ENCODE measurements at places on chromosomes 5 and 9. TPM values are rescaled to one million over a fixed set of nuclear protein-coding genes. Genes with fewer than 3 reads are reported as not detected.

DNA sequence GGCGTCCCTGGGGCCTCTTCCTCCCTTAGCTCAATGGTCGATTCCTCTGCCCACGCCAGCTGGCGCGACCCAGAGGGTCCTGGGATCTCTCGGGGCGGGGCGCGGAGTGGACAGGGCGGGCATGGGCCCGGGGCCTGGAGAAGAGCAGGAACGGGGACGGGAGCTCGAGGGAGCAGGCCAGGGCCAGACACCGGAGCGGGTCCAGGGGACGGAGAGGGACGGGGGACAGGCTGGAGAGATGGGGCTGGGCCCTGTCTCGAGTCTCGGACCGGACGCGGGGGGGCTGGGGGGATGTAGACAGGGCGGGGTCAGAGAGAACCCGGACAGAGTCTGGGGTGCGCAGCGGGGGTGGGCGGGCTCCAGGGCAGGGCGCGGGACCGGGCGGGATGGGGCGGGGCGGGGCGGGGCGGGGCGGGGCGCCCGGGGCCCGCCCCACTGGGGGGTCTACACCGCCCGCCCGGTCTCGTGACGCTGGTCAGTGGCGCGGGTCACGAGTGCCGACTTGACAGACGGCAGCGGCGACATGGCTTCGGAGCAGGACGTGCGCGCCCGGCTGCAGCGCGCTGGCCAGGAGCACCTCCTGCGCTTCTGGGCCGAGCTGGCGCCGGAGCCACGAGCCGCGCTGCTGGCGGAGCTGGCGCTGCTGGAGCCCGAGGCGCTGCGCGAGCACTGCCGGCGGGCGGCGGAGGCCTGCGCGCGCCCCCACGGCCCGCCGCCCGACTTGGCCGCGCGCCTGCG is at the start of gene UAP1L1:
Gene UAP1L1 (plus strand): TSS at position 508 of the 738 bp plus-strand sequence. CDS start 16 bp downstream, at position 524.
- peak within 1 kb of the TSS; percentile 44 for H3K4me3 ChIP-seq
- H3K4me1 ChIP-seq = peaks cover 9% of the 10 kb centered on the region
- no peak within 1 kb of the TSS for H3K27ac ChIP-seq

DNA sequence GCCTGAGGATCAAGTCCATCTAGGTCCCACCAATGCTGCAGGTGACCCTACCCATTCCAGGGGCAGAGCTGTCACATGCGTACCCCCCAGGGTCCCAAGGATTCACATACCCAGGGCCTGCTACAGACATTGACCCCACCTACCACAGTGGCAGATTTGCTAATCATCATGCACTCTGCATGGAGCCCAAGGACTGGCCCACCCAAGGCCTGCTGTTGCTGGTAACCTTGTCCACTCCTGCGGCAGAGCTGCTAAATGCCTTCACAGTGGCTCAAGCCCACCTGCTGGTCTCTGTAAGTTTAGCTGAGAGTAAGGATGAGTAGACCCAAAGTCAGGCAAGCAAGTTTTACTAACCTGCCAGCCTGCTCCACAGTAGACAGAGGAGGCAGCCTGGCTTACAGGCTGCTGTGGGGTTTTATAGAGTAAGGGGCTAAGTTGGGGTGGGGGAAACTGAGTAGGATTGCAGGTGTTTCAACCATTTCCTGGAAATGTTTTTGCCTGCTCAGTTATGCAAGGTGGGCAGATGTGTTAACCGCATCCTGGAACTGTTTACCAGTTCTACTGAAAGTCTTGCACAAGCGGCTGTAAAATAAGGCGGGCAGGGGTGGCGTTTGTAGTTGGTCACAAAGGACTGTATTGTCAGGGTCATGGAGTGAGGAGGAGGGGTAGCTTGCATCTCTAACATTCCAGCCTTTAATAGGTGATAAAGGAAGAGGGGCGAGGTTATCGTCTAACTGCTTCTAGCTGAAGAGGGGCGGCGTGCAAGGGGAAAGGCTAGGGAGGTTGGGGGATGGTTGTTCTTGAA is 2163.5 kb upstream of the WWC1 start:
- no peaks in the 10 kb centered on the region for H3K36me3 ChIP-seq
- no peaks in the 10 kb centered on the region for H3K4me1 ChIP-seq
- DNase-seq = no peak
- H3K27ac ChIP-seq = no peak overlapping the region
- no peaks in the 10 kb centered on the region for H3K27me3 ChIP-seq

GRCh38 chr9:22240619-22241018 is 206.0 kb upstream of the DMRTA1 start:
- no peaks in the 10 kb centered on the region for H3K4me1 ChIP-seq
- DNase-seq = no peak
- H3K4me3 ChIP-seq = no peak overlapping the region
- no peaks in the 10 kb centered on the region for H3K27me3 ChIP-seq
- H3K36me3 ChIP-seq = no peaks in the 10 kb centered on the region

- no peak for DNase-seq
- H3K4me3 ChIP-seq = no peak overlapping the region
- no peaks in the 10 kb centered on the region for H3K4me1 ChIP-seq
- no peaks in the 10 kb centered on the region for H3K27me3 ChIP-seq
Measured at GRCh38 chr5:90689064-90689463, 130.5 kb downstream of the ADGRV1 start.

The LHFPL2 gene
- polyA plus RNA-seq = 1.8 TPM

DNA sequence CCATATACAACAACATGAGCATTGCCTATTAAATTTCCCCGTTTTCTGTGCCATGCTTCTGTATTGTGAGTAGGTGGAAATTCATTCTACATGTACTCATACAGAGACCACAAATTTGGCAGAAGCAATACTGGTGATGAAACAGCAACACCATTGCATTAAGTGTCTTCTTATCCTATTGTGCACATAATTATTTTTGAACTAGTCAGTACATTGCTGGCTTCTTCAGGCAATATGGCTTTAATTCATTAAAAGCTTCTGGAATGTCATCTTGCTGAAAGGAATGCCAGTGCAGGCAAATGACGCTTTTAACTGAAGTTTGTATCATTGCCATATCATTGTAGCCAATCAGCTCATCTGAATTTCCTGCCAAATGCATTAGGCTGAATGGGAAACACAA is 82.6 kb downstream of the KIAA1958 start:
- no peaks in the 10 kb centered on the region for H3K4me1 ChIP-seq
- H3K27me3 ChIP-seq = no peaks in the 10 kb centered on the region
- no peaks in the 10 kb centered on the region for H3K36me3 ChIP-seq
- no peak overlapping the region for H3K27ac ChIP-seq
- DNase-seq = no peak

GRCh38 chr5:87404359-87404758 is 8.4 kb downstream of the CCNH start:
- no peaks in the 10 kb centered on the region for H3K4me1 ChIP-seq
- no peak for DNase-seq
- no peak overlapping the region for H3K27ac ChIP-seq
- H3K36me3 ChIP-seq = peaks cover 65% of the 10 kb centered on the region
- no peak overlapping the region for H3K4me3 ChIP-seq

- no peak overlapping the region for H3K27ac ChIP-seq
- no peaks in the 10 kb centered on the region for H3K36me3 ChIP-seq
- no peak for DNase-seq
- no peaks in the 10 kb centered on the region for H3K4me1 ChIP-seq
- H3K27me3 ChIP-seq = no peaks in the 10 kb centered on the region
Measured at GRCh38 chr5:135216471-135217343, 182.3 kb downstream of the MACROH2A1 start.

- H3K36me3 ChIP-seq = no peaks in the 10 kb centered on the region
- no peak overlapping the region for H3K4me3 ChIP-seq
- no peaks in the 10 kb centered on the region for H3K27me3 ChIP-seq
- no peaks in the 10 kb centered on the region for H3K4me1 ChIP-seq
- no peak overlapping the region for H3K27ac ChIP-seq
- DNase-seq = no peak
Measured at GRCh38 chr5:133289686-133290367, 238.0 kb downstream of the HSPA4 start.
